Lung microvascular endothelial cell (primary cell): ENCODE measurements at places on chromosomes 3 and 15. TPM values are rescaled to one million over a fixed set of nuclear protein-coding genes. Genes with fewer than 3 reads are reported as not detected.
A peak's percentile ranks its signal among the peaks of the same experiment; 100 is the strongest.

DNA sequence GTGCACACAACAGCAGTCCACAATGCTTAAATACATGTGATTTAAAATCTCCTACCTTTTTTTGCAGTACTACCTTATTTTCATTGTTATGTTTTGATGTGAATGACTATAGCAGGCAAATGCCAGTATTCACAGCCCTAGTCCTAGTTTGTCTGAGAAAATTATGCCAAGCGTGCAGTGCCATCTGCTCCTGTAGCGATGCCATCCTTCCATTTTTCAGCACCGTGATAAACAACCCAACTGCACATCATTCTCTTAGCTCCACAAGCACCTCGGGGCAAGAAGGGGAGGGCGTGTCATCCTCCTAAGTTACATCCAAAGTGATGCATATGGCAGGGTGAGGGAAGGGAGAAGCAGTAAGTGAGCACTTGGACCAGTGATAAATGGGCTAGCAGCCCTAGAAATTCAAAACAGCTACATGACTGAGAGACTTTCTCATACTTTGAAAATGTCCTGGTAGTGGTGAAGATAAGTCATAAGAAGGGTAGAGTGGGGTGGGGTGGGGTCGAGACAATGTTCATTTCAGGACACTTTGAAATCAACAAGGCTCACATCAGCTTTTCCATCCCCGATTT, 198.8 kb downstream of the LSAMP start:
- DNase-seq = no peak

DNA sequence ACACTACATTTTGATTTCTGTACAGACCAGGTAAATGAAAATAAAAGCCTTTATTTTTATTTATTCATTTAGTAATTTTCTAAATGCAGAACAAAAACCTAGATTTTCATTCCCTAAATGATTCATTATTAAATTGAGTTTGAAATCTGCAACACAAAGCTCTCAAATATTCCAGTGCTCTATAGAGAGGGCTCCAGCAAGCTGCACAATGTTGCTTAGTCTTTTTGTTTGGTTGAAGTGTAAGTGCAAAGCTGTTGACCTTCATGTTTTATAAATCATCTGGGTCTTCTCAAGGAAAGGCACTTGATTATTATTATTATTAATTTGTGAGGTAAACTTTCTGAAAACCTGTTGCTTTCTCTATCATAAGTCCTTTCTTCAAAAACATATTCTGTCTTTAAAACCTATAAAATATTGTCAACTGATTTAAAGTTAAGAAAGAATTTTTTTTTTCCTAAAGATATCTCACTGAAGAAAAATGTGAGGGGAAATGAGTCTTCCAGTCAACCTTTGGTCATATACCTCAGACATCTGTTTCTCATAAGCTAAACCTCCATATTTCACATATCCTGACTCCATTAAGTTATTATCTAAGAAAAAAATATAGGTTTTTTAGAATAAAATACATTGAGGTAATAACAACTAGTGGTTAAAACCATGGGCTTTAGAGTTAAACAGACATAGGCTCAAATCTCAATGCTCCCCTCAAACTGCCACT, 100.7 kb downstream of the ZIC4 start:
- DNase-seq = no peak

GRCh38 chr15:31320022-31320421, 6.6 kb upstream of the KLF13 start:
- no peak for DNase-seq

DNA sequence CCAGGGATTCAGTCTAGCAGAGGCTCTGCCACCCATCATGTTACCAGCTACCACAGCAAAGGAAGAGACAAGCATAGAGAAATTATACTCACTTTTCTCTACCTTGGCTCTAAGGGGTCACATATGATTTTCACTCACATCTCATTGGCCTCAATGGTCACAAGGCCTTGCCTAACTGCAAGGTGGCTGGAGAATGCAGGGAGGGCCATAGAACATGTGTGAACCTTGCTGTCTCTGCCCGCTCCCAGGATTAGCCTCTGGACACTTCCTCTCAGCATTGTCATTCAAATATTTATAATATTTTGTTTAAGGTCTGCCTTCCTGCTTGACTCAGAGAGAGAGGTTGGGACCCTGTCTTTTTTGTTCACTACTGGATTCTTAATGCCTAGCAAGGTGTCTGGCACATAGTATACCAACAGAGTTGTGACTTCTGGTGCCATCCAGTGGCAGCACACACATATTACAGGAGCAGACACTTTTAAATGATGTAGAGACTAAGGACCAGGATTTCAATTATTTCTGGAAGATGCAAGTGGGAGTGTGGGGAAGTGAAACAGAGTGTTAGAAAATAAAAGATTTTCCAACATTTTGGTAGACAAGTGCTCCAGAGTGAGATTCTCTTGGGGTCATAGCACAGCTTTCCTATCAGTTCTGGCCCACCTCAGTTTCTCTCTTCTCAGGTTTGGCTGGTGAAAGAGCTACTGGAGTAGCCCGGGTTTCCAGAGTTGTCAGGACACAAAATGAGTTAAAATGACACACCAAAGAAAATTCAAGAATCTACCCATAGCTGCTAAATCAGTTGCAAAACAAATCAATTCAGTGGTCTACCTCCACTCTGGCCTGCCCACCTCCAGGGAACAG, 119.0 kb upstream of the RASGRP1 start:
- DNase-seq = peak; percentile 61

The SLC6A6 gene
- total RNA-seq = 8.5 and 13.5 TPM in 2 replicates

The RASL12 gene
- total RNA-seq = not detected in 2 replicates

The GOLGA6L22 gene
- total RNA-seq = not detected in 2 replicates

- DNase-seq = no peak
These were observed 111.2 kb downstream of the DNAJB8 start for GRCh38 chr3:128355543-128355919.

The EEF1AKMT4 gene
- 3.5 and 3.6 TPM in 2 replicates for total RNA-seq
